ENCODE measurements at places on chromosomes 2 and 18.
A peak's percentile ranks its signal among the peaks of the same experiment; 100 is the strongest.

DNA sequence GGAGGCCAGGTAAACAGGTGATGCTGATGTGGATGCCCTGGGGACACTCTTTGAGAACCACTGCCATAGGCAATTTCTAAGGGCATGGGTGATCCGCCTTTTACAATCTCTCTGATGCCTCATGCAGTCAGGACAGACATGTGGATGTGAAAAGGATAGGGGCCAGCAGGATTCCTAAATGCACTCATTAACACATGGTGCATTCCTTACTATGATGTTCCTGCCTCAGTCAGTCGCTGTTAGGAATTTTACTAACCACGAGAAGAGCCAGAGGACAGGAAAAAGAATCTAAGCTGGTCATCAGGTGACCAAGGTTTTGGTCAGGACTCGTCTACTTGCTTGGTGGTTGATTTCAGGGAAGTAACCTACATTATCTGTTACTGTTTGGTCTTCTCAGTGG is 191.0 kb downstream of the ARL4C start:
- DNase-seq: no peak

DNA sequence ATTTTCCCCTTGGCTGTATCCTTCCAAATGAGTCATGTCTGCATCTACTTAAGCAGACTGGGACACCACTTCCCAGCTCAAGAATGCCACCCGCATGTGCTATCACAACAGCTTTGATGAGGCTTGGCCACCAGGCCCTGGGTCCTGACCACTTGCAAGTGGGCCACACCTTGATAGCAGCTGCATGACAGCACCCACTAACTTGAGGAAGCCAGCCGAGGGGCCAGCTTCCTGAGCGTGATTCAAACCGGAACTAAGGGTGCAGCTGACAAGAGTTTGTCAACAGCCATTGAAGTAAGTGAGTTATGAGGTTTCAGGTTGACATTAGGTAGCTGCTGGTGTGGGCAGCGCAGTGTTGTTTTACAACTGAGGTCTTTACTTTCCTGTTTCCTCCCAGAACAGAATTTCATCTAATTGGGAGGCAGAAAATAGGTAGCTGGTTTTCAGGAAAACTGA is 54.4 kb downstream of the EPHA4 start:
- peak; percentile 73 for DNase-seq

- no peak for DNase-seq
These were observed 586.8 kb upstream of the CNTNAP5 start for GRCh38 chr2:123438251-123438650.

DNA sequence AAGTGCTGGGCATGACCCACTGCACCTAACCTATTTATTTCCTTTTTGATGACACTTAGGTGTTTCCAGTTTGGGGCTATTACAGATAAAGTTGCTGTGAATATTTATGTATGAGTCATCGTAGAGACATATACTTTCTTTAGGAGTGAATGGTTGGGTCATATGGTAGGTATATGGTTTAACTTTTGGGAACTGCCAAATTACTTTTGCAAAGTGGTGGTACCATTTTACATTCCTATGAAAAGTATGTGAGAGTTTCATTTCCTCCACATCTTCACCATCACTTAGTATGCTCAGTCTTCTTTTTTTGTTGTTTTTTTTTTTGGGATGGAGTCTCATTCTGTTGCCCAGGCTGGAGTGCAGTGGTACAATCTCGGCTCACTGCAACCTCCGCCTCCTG is 56.1 kb downstream of the HNRNPLL start:
- no peak for DNase-seq

DNA sequence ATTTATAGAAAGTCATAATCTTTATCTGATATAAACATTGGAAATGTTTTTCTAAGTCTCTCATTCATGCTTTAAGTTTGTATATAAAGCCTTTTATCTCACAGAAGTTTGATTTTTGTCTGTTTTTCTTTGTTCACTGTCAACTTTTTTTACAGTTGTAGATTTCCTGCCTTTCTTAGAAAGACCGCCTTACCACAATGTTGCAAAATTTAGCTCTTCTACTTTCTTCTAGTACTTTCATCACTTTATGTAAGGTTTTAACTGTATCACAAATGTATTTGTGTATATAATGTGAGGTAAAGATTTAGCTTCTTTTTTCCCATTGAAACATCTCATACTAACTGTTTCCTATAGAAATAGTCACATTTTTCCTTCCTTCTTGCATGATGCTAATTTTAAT is 136.1 kb downstream of the DNAH6 start:
- DNase-seq: no peak

- peak; percentile 89 for DNase-seq
These were observed at the start of gene RBM43 for GRCh38 chr2:151261231-151261976. Gene RBM43, minus strand, starts transcription at chr2:151261863. Its CDS starts 136 bp downstream, at chr2:151261727.

- peak; percentile 98 for DNase-seq
These were observed 24.0 kb upstream of the ITGB6 start for GRCh38 chr2:160224060-160224459.

GRCh38 chr2:73050121-73050545 is 21.4 kb downstream of the SFXN5 start:
- peak; percentile 60 for DNase-seq

DNA sequence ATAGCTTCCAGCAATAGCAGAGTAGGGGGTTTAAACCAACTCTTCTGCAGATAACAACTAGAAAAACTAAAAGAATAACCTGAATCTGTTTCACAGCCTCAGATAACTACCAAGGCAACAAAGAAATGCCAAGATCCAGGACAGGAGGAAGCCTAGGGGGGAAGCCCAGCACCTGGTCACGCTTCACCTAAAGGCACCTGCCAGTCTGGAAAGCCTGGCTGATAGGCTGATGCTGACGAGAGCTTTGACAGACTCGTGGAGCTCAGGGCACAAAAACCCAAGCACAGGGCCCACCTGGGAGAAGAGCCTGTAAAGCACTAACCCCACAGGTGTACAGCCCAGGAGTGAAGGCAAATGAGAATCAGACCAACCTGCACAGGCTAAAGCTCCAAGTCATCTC is 22.6 kb downstream of the EIPR1 start:
- no peak for DNase-seq

GRCh38 chr2:109065391-109065734 is 63.6 kb upstream of the SH3RF3 start:
- DNase-seq: no peak

GRCh38 chr18:24427484-24427883 is 1.0 kb downstream of the IMPACT start:
- DNase-seq: peak; percentile 7

- peak; percentile 79 for DNase-seq
These were observed 74.2 kb downstream of the RAB31 start for GRCh38 chr18:9782073-9782857.

DNA sequence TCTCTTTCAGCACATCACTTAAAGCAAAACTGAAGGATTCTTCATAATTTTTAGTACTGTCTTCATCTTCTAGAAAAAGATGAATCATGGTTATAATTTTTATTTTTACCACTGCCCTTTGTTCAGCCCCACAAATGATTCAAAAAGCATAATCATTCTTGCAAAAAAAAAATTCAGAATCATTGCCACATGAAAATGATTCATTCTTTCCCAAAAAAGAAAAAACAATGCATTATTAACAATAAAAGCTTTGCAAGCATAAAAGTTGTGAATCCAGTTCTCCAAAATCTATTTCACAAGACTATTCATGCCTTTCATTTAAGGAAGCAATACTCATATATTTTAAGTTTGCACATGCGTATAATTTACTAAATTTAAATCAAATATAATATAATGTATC is 204.8 kb downstream of the RBM43 start:
- no peak for DNase-seq

DNA sequence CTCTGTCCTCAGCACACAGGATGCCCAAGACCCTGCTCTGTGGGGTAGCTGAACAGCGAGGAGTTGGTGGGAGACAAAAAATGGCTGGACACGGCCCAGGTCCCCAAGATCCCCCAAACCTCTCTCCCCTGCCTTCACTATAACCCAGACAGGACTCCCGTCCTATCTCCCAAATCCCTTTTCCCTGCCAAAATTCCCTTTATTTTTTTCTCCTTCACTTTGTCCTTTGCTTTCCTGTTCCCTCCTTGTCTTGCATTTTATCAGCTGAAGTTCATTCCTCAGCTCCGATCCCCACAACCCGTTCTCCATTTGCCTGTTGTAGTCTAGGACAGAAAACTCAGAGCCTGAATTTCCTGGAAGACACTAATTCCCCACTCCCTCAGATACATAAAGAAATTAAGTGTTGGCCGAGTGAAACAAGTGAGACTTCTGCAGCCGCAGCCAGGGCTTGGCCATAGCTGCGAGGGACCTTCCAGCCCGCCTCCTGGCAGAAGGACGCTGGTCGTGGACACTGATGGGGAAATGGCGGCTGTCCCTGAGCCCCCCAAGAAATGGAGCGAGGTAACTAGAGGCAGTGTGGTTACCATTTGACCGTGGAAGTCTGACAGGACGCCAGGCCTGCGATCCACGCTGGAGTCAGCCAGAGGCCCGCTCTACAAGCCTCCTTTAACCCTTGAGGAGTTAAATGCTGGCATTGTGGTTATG is 173.6 kb downstream of the BCL2 start:
- no peak for DNase-seq

DNA sequence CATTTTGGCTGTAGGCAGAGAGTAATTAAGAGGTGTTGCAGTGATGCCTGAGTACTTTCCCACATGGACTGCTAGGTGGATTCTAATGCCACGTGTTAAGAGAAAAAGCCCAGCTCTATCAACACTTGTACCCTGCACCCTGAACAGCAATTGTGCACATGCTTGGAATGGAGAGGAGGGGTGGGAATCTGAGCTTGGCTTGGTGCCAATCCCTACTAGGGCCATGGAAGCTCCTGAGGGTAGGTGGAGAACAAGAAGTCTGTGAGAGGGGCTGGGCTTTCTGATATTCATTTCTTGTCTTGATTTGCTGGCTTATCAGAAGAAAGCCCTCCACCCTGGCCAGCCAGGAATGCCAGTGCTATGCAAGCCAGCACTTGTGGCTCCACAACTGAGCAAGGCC is 292.2 kb downstream of the KCNS3 start:
- DNase-seq: no peak

GRCh38 chr2:64737547-64737946 is 83.8 kb upstream of the SERTAD2 start:
- peak; percentile 31 for DNase-seq

DNA sequence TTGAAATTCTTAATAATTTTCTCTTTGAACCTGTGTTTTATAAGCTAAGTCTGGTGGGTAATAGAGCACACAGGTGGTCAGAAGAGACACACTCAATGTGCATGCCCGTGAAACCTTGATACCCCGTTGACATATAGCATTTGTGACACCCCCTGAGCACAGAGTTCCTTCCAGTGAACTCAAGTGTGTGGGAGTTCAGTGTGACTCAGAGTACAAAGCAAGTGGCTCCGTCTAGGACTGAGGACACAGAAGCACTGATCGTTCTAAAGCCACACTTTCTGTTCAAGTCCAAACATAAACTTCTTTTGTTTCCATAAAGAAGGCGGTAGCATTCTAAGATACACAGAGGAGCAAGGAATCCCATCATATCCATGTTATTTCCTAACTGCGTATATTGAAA is 523.6 kb downstream of the PID1 start:
- no peak for DNase-seq

- peak; percentile 54 for DNase-seq
These were observed 57.5 kb downstream of the PIAS2 start for GRCh38 chr18:46859855-46860254.

GRCh38 chr2:207236156-207236935 is 70.6 kb upstream of the KLF7 start:
- peak; percentile 25 for DNase-seq
